Ascending aorta (tissue), 2 donors: ENCODE measurements at places on chromosomes 6 and 20. TPM values are rescaled to one million over a fixed set of nuclear protein-coding genes. Genes with fewer than 3 reads are reported as not detected.
A peak's percentile ranks its signal among the peaks of the same experiment; 100 is the strongest.

DNA sequence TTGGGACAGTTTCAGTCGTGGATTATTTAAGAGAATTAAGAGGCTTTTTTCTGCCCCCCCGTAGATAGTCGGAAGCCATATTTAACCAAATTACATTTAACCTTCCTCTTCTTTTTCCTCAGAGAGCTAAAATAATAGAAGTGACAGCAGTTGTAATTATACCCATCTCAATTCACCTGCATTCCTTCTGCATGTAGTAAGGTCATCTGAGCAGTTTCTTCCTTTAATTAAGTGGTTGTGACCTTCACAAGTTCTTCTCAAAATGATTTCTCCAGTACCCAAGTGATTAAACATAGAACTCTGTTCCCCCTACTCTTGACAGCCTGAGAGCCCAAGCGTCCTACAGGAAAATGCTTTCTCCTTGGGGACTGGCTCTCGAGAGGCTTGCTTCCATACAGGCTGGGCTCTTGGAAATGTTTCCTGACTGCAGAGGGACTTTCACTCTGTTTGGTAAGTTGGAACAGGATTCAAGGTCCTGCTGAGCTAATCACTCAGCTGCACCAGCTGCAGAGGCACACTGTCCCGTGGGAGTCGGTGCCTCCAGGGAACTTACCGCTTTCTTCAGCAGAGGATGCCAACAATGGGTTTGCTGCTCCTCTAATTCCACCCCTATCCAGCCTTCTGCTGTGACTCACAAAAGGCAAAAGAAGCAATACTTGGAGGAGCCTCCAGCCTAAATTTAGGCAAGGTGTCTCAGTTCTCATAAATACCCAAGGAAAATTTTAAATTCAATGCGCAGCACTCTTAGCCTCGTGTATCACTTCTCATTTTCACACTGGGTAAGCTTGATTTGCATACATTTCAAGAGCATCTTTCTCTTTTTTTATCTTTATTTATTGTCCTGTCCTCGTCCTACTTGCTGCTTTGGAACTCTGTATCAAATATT lies 414.9 kb downstream of the KIF16B start:
- DNase-seq = no peak

PCIF1 gene
- 45.7 TPM for total RNA-seq

GUCA1A gene
- 0.21 TPM for total RNA-seq

COX4I2 gene
- 61.4 TPM for total RNA-seq

DNA sequence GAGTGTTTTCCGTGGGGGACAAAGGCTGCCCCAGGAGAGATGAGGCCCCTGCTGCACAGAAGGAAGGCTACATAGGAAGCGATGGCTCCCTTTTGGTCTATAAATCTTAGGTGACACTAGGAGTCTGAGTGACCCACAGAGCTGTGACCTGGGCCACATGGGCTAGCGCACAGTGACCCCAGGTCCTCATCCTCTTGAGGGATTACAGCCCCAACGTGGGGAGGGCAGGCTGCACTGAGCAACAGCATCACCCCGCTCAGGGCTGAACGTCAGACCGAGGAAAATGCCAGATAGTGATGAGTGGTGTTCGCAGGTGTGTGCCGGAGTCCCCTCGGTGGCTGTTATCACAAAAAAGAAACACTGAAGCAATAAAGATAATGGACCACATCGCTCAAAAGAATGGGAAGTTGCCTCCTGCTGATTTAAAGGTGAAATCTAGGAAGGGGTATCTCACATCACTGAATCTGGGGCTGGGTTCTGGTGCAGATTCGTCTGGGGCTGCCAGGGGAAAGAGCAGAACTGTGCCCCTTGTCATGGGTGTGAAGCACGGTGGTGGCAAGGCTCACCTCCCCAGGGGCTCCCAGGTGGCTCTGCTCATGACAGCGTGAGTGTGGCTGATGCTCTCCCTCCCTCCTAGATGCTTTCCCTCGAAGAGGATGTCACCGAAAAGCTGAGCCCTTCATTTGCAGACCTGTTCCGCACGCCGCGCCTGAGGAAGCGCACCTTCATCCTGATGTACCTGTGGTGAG lies 14.5 kb downstream of the SLC22A1 start:
- peak; percentile 59 for DNase-seq

- DNase-seq = no peak
Measured at GRCh38 chr6:144053601-144054000, 41.8 kb downstream of the SF3B5 start.

ADTRP gene
- total RNA-seq = not detected

SALL4 gene
- not detected for total RNA-seq

GRCh38 chr20:53750827-53751619 lies 157.4 kb upstream of the ZNF217 start:
- DNase-seq = no peak

DNA sequence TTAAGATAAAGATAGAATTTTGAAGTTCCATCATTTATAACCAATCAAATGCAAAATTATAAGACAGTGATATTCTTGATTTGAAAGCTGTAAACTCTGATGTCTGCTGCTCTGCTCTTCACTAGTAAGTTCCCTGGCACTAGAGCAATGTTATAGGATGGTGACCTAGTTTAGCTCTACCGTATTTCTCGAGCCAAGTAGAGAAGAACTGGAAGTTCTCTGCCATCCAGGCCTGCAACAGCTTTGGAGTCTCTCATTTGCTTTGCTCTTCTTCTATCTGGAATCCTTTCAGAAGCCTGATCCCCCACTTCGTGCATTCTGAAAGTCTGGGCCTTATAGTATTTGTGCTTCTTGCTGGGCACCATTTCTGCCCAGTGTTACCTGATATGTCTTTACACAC lies 100.3 kb downstream of the PLCB1 start:
- DNase-seq = no peak

- no peak for DNase-seq
Measured at GRCh38 chr6:98636941-98637340, 197.4 kb upstream of the POU3F2 start.

- no peak for DNase-seq
Measured at GRCh38 chr20:4465212-4465611, 256.5 kb upstream of the PRND start.

DNA sequence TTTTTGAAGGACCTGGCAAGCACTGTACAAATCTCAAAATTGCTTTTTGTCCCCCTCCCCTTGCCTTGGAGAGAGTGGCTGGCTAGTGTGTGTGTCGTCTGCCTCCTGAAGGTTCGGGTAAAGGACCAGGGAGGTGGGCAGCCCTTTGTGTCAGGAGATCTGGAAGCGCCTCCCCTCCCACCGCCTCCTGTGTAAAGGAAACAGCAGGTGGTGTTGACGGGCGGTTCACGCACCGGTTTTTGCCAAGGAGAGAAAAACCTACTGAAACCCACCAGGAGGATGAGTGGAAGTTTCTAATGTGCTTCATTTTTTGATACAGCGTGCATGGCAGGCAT lies 1.2 kb downstream of the ENTPD6 start:
- DNase-seq = no peak

EDN1 gene
- total RNA-seq = 27.8 TPM

DNA sequence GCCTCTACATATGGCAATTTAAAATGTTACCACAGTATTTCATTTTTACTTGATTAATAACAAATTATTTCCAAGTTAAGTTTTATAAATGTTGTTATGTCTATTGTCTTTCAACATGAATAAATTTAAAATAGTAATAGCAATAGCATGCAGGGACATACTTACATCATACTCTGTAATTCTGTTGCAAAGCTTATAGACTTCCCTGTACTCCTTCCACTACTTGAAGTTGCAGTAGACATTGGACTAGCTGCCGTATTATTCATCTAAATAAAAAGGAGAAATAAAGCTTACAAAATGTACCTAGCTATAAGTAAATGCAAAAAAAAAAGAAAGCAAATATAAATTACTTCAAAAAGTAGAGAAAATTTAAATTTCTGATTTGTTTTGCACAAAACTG lies 12.7 kb downstream of the SUPT3H start:
- no peak for DNase-seq

DNA sequence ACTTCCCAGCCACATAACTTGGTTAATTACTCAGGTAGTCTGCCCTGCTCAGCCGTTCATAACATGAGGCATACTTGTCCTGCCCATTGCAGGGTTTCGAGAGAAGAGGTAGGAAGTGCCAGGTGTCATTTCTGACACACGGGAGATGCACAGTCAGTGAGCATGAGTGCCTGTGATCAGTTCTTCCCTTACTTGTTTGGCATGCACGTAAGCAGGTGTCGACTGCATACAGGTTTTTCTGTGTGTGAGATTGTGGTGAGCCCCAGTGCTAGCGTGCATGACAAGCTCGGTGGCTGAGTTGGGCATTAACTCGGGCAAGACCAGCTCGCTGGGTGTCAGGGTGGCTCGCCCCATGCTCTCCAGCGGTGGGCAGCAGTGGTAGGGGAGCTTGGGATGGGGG lies 51.2 kb upstream of the SLC22A1 start:
- DNase-seq = no peak

- peak; percentile 68 for DNase-seq
Measured at GRCh38 chr6:17580518-17581048, 19.5 kb upstream of the FAM8A1 start.

- no peak for DNase-seq
Measured at GRCh38 chr6:82989736-82990290, 75.8 kb downstream of the UBE3D start.

DNA sequence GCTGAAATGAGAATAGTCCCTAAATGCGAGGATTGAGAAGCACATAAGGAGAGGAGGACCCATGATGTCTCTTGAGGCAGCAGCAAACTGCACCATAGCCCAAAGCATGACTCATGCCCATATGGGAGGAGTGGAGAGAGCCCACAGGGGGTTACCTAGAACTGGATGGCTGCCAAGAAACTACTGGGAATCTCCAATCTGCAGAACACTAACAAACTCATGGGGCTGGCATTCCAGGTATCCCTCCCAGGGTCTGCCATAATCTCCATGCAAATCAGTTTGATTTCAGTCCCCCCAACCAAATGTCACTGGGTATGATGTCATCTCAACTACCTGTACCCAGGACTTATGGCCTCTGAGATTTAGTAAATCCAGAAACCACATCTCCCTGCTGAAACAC lies 410.5 kb downstream of the PTPRT start:
- no peak for DNase-seq

GRCh38 chr6:33735216-33735615 lies 11.5 kb downstream of the IP6K3 start:
- no peak for DNase-seq

DNA sequence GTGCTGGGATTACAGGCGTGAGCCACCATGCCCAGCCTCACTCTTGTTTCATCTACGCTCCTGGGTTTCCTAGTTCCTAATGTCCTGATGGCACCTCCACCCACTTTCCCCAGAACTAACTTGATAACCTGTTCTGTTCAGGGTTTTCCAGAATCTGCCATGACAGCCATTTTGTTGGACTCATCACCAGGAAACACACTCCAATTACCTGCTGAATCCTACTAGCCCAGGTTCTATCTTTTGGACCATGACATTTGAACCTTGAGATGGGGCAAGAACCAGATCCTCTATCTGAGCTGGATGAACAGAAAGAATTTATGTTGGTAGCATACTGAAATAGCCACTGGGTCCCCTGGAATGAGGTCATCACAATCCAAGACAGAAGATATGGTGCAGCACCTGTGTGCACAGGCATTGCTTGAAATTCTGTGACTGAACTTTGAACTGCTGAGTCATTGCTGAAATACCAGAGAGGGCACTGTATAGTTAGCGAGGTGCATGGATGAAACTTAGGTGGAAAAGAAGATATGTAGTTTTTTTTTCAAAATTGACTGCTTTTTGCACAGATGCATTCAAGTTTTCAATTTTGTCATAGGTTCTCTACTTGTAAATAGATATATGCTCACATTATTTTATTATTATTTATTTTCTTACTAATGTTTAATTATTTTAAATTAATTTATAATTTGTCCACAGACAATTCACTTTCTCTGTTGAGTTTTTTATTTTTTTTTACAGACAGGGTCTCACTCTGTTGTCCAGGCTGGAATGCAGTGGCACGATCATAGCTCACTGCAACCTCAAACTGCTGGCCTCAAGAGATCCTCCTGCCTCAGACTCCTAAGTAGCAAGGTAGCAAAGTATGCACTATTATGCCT lies 42.8 kb upstream of the TASP1 start:
- DNase-seq = no peak

PRPH2 gene
- total RNA-seq = 0.11 TPM

GRCh38 chr20:33568378-33568777 lies 78.5 kb downstream of the CBFA2T2 start:
- DNase-seq = no peak

DNA sequence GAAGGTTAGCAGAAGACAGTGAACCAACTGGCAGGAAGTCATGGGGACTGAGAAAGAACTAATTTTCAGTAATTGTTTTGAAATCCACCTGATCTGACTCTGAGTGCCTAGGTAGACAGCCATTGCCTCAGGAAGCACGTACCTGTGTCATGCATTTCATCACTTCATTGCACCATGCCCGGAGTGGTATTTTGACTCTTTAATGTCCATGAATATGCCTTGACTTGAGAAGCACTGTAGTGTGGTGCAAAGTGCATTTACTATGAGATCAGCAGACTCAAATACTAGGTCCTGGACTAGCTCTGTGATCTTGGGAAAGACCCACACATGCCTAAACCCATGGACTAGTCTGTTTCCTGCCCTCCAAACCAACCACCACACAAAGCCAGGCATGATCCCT lies 370.9 kb upstream of the MARCKS start:
- no peak for DNase-seq

DNA sequence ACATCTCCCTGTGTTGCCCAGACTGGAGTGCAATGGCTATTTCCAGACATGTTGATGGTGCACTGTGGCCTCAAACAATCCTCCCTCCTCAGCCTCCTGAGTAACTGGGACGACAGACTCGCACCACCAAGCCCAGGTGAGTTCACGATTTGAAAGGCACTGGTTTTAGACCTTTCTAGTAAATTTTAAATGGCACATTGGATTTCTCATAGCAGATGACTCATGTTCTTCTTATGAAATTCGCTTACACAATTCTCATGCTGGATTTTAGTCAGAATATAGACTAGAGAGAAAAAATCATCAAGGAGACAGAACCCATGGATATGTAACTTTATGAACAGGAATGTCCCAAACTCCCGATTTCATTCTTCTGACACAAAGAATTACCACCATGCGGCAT lies 18.1 kb upstream of the PXDC1 start:
- DNase-seq = no peak

GRCh38 chr20:10982692-10983091 lies 308.9 kb upstream of the JAG1 start:
- DNase-seq = peak; percentile 83

DNA sequence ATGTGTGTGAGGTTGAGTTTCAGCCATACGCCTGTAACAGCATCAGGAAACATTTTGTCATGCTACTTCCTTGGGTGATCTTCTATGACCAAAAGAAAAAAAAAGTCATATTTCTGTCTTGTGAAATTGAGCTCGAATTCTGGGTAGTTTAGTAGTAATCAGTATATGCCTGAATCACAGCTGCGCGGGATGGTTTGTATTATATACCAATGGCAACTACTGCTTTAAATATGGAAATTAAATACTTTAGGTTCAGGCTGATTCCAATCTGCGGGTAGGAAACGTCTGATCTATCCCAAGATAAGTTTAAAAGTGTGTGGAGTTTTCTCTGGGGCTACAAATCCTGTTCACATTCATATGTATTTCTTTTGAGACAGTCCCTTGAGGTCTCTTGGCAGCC lies 115.6 kb upstream of the FERMT1 start:
- no peak for DNase-seq

DNA sequence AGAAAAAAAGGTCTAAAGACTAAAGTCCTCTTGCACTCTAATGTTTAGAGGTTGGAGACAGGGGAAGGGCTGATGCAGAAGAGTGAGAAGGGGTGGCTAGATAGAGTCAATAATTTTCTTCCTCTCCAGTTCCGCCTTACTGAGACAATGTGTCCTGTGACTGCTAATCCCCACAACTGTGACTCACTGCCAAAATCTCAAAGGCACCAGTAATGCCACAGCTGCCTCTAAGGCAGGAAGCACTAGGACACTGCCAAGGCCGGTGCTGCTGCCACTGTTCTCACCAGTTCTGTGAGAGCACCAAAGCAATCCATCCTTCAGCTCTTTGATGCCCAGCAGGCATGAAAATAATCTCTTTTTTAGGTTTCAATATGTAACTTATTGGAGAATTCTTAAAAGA lies 701.9 kb upstream of the MAP3K7 start:
- no peak for DNase-seq
